Fibroblast of skin of right quadriceps (primary cell): ENCODE measurements at places on chromosomes 2 and 18.
A peak's percentile ranks its signal among the peaks of the same experiment; 100 is the strongest.

DNA sequence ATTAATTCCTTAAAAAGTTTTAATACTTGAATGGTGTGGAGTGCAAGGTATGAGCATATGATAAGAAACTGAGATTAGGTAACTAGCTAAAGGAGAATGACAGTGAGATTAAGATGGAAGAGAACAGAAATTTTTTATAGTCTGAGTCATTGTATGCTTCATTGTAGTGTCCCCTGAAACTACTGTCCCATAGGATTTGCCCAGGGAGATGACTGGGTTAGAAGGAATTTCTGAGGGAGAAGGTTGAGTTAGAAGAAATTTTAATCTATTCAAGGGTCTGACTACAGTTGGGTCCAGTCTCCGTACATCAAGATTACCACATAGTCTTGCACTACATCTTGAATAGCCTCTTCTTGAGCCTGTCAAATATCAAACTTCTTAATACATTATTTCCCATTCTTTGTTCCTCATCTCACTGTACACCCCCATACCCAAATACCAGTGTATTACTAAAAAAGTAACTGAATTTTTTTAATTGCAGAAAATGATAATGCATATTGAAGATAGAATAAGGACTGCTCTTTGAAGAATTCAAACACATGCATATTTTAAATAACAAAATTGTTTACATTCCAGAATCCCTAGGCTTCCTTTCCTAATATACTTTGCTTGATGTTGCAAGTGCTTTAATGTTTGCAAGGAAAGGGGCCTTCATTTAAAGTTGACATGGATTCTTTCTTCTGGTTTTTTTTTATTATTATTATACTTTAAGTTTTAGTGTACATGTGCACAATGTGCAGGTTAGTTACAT, 314.3 kb upstream of the COL3A1 start:
- DNase-seq, result peak; percentile 90

GRCh38 chr18:72940986-72941385, 73.2 kb upstream of the NETO1 start:
- DNase-seq, result no peak

GRCh38 chr18:13900633-13901032, 14.7 kb downstream of the MC2R start:
- DNase-seq, result no peak

- no peak for DNase-seq
Observed at GRCh38 chr2:69514819-69515218, 77.6 kb upstream of the NFU1 start.

DNA sequence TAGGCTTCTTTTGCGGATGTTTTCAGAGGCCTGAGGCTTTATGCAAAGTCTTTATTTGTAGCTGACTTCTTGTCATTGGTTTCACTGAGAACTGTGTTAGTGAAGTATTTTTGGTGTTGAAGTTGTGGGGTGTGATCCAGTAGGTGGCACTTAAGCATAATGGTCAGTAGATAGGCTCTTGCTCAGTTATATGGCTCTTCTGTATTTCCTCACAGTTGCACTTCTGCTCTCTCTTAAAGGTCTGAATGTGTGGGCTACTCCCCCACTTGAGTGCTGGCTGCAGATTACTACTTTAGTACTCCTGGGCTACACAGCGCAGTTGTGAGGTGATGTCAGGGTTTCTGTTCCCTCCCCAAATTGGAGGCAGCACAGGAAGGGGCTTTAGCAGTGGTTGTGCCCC, 133.8 kb upstream of the SCN7A start:
- DNase-seq, result no peak

GRCh38 chr2:160301420-160301819, 101.3 kb upstream of the ITGB6 start:
- peak; percentile 44 for DNase-seq

- no peak for DNase-seq
Observed at GRCh38 chr2:235194351-235194750, 242.5 kb downstream of the SH3BP4 start.
